ENCODE measurements at places on chromosomes 5 and 9.

DNA sequence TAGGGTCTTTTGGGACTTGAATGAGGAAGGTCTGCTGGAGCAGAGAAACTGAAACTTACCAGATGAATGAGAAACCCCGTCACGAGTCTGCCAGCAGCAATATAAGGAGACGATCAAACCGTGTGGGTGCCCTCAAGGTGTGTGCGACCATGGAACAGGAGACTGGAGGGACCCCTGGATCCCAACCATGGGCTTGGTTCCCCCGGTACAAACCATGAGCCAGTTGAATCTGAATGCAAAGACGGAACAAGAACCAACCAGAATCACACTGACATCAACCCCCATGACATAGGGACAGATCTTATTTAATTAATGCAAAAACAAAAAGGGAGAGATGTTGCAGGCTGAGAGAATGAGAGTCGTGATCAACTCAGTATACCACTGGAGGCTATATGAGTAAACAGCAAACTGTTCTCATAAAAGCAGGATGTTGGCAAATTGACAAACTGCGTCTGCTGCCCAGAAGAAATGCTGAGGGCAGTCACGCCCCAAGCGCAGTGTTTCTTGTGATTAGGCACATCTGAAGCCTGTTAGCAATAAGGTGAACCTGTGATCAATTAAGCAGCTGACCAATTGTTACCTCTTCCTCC is 475.5 kb upstream of the ACO1 start:
- DNase-seq = no peak

- no peak for DNase-seq
Observed at GRCh38 chr5:126376443-126376842, 46.8 kb upstream of the GRAMD2B start.

DNA sequence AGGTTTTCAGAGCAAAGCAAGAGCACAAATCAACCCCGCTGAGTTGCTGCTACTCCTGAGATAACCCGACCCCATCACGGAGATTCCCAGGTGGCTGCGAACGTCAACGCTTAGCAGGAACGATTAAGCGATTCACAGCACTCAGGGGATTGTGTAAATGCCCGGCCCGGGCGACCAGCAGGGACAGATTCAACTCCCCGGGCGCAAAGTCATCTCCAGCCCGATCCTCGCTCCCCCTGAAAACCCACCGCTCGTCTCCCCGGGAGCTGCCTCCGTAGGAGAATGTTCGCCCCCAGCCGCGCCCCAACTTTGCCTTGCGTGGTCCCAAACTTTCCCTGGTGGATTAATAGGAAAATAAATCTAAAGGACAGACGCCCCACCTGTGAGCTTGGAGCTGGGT is 685 bp downstream of the SLC24A2 start:
- DNase-seq = no peak

DNA sequence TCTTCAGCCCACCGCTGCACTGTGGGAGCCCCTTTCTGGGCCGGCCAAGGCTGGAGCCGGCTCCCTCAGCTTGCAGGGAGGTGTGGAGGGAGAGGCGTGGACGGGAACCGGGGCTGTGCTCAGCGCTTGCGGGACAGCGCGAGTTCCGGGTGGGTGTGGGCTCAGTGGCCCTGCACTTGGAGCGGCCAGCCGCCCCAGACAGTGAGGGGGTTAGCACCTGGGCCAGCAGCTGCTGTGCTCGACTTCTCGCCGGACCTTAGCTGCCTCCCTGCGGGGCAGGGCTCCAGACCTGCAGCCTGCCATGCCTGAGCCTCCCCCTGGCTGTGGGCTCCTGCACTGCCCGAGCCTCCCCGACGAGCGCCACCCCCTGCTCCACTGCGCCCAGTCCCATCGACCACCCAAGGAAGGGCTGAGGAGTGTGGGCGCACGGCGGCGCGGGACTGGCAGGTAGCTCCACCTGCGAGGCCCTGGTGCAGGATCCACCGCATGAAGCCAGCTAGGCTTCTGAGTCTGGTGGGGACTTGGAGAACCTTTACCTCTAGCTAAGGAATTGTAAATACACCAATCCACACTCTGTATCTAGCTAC is 92.9 kb upstream of the MAST4 start:
- DNase-seq = no peak

GRCh38 chr9:4780651-4781050 is 12.1 kb upstream of the RCL1 start:
- no peak for DNase-seq

GRCh38 chr5:163612358-163613149 is 107.1 kb downstream of the MAT2B start:
- no peak for DNase-seq

GRCh38 chr5:159969966-159970365 is 39.0 kb upstream of the TTC1 start:
- no peak for DNase-seq

GRCh38 chr5:132751444-132751843 is 4.2 kb downstream of the CCNI2 start:
- no peak for DNase-seq

DNA sequence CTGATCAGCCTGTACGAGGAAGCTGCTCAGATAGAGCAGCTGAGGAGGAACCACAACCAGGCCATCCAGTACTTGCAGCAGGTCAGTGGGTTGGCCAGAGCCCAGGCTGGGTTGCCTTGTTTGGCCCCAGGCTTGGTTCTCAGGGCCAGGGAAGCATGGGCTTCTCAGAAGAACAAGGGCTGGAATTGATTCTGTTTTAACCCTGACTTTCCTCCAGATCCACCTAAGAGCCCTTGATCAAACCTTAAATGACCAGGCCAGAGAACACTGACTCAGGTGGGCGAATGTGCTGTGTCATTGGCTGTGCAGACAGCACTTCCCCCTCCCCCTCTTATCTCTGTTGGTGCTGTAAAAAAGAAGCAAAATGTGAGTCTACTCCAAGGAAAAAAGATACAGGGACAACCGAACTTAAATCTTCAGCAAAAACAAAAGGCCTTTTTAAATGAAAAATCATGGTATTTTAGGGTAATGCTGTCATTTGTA is 28.1 kb downstream of the TTC23L start:
- DNase-seq = no peak

GRCh38 chr5:165014439-165014838 is 1509.0 kb downstream of the MAT2B start:
- DNase-seq = no peak

DNA sequence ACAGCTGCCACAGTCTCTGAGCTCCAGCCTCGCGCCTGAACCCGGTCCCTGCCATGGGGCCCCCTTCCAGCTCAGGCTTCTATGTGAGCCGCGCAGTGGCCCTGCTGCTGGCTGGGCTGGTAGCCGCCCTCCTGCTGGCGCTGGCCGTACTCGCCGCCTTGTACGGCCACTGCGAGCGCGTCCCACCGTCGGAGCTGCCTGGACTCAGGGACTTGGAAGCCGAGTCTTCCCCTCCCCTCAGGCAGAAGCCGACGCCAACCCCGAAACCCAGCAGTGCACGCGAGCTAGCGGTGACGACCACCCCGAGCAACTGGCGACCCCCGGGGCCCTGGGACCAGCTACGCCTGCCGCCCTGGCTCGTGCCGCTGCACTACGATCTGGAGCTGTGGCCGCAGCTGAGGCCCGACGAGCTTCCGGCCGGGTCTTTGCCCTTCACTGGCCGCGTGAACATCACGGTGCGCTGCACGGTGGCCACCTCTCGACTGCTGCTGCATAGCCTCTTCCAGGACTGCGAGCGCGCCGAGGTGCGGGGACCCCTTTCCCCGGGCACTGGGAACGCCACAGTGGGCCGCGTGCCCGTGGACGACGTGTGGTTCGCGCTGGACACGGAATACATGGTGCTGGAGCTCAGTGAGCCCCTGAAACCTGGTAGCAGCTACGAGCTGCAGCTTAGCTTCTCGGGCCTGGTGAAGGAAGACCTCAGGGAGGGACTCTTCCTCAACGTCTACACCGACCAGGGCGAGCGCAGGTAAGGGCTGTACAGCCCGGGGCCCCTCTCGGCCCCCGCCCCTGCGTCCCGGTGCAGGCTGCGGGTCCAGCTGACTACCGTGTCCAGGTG is 509 bp downstream of the LVRN start:
- DNase-seq = no peak

- no peak for DNase-seq
Observed at GRCh38 chr9:82996941-82997340, 66.0 kb downstream of the RASEF start.

- DNase-seq = no peak
Observed at GRCh38 chr9:110173322-110173642, 34.7 kb downstream of the C9orf152 start.

GRCh38 chr5:180021900-180022299 is 49.7 kb downstream of the RNF130 start:
- DNase-seq = no peak

DNA sequence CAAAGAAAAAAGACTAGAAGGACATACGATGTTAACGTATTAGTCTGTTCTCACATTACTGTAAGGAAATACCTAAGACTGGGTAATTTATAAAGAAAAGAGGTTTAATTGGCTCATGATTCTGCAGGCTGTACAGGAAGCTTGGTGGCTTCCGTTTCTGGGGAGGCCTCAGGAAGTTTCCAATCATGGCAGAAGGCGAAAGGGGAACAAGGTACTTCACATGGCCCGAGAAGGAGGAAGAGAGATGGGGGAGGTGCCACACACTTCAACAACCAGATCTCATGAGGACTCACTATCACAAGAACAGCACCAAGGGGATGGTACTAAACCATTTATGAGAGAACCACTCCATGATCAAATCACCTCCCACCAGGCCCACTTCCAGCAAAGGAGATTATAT is 110.1 kb downstream of the CARTPT start:
- no peak for DNase-seq

GRCh38 chr9:128908372-128908771 is 12.4 kb upstream of the PHYHD1 start:
- no peak for DNase-seq

DNA sequence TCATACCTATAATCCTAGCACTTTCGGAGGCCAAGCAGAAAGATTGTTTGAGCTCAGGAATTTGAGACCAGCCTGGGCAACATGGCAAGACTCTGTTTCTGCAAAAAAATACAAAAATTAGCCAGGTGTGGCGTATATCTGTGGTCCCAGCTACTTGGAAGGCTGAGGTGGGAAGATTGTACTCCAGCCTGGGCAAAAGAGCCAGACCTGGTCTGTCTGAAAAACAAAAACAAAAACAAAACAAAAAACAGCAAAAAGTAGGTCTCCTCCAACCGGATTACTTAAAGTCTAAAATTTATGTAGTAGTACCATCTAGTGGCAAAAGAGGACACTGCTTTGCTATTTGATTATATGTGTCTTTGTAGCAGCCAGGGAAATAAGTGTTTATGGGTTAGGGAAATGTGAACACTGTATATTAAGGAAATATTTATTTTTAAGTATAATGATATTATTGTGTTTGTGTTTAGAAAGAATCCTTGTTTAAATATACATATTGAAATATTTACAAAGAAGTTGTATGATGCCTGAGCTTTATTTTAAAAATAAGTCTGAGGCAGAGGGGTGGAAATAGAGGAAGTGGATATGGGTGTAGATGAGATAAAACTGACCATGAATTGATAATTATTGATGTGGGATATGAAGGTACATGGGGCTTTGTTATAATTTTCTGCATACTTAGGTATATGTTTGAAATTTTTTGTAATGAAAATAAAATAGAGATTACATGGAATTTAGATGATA is 20.0 kb downstream of the APC start:
- DNase-seq = no peak

- DNase-seq = no peak
Observed at GRCh38 chr9:120654272-120654671, 60.0 kb downstream of the MEGF9 start.

GRCh38 chr9:68775003-68775730 is 70.1 kb downstream of the PIP5K1B start:
- DNase-seq = no peak

- no peak for DNase-seq
Observed at GRCh38 chr5:61933787-61934626, 372.0 kb upstream of the KIF2A start.

GRCh38 chr9:116817762-116818161 is 130.7 kb downstream of the TRIM32 start:
- no peak for DNase-seq

GRCh38 chr9:2469681-2470221 is 151.8 kb upstream of the VLDLR start:
- DNase-seq = no peak

DNA sequence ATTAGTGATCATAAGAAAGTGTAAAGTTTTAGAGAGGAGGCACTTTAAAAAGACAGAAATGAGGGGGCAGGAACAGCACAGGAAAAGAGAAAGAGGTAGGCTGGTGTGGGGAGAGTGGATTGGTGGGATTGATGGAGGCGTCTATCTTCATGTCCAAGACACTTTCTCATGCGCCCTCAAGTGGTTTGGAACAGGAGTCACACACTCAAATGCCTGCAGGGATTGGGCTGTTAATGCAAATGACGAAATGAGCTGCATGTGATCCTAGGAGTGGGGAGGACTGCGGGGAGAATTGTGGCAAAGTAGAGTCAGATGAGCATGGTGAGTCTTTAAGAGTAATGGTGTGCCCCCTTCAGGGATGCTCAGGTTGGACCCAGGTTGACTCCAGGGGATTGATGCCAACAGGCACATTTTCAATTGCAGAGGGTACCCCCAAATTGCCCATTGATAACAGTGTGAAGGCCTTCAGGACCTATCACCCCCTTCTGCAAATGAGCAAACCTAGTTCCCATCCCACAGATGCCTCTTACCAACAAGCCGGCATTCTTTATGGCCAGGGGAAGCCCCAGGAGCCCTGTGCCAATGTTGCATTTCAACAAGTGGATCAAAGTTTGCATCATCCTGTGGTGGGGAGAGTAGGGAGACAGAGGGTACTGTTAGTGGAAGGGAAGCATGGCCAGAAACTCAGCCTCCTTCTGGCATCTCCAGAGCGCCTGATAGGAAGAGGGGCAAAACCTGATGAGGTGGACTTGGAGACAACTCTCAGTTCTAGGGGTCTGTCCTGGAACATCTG is 5.3 kb downstream of the SLC36A3 start:
- no peak for DNase-seq

GRCh38 chr9:94031946-94032345 is 52.3 kb upstream of the PTPDC1 start:
- no peak for DNase-seq

All from activated CD4-positive, alpha-beta T cell treated with anti-CD3 and anti-CD28 coated beads, Interleukin-2, amount 50 U/mL, for 4 hours (primary cell).